Fibroblast of skin of scalp (primary cell): ENCODE measurements at places on chromosomes 7 and 10.

- DNase-seq = no peak
These were observed 240.8 kb upstream of the POM121L12 start for GRCh38 chr7:52794621-52795020.

DNA sequence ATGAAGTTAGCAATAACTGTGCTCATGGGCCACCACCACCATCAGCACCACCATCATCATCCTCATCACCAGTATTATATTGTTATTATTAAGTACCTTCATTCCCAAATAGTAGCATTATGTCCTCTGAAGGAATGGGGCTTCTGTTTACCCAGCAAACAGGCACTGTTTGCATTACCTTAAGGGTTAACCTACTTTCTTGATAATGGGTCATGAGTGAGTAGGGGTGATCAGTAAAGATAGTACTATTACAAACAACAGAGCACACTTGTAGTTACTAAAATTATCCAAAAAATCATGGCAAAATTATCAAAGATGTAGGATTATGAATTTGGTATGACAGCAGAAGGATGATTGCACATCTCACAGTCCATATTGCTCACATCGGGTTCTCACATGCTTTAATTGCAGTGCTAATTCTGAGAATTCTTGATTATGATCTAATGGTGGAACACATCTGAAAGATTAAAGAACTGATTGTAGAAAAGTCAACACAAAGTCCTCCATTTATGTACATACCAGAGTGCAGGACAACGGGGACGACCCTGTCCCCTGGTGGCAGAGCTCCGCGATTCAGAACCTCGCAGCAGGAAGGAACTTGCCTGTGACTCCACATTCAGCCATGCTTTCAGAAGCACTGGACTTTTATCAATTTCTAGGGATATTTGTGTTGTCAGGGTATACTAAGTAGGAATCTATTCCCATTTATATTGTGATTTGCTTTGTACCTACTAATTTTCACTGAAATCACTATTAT lies 31.0 kb downstream of the PDE1C start:
- DNase-seq = no peak

- no peak for DNase-seq
These were observed 49.1 kb upstream of the GLCCI1 start for GRCh38 chr7:7919449-7919945.

GRCh38 chr10:72355214-72355555 lies 466 bp upstream of the DNAJB12 start:
- no peak for DNase-seq

DNA sequence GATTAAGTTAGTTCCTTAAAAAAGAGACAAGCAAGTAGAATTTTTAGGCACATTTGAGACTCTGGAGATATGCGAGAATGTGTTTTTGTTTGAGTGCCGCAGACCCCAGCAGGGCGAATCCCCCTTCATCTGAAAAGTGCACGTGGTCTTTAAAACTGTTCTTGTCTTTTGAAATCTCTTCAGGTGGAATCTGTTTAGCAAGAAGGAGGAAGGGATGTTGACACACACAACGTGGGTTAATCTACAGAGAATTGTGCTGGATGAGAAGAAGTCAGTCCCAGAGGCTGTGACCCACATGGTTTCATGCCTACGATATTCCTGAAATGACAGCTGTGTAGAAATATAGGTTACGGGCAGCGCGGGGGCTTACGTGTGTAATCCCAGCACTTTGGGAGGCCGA lies 27.1 kb upstream of the ZFAND2A start:
- DNase-seq = no peak

- DNase-seq = no peak
These were observed 36.4 kb downstream of the USP54 start for GRCh38 chr10:73554721-73555120.

DNA sequence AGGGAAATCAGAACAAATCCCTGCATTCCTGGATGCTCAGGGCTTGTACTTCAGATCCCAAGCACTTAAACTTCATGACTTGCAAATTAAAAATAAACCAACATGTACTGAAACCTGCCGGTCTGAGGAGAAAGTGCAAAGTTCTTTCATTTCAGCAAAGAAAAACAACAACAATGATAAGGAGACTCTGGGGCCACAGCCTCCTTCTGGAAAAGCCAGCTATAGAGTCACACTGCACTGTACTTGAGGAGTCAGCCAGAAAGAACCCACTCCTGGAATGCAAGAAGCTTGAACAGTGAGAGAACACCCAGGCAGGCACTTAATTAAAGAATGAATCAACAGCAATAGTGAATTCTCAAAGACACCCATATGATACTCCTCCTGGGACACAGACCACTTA lies 49.7 kb upstream of the TM9SF3 start:
- no peak for DNase-seq

- DNase-seq = no peak
These were observed 5.8 kb upstream of the METTL27 start for GRCh38 chr7:73847941-73848723.

DNA sequence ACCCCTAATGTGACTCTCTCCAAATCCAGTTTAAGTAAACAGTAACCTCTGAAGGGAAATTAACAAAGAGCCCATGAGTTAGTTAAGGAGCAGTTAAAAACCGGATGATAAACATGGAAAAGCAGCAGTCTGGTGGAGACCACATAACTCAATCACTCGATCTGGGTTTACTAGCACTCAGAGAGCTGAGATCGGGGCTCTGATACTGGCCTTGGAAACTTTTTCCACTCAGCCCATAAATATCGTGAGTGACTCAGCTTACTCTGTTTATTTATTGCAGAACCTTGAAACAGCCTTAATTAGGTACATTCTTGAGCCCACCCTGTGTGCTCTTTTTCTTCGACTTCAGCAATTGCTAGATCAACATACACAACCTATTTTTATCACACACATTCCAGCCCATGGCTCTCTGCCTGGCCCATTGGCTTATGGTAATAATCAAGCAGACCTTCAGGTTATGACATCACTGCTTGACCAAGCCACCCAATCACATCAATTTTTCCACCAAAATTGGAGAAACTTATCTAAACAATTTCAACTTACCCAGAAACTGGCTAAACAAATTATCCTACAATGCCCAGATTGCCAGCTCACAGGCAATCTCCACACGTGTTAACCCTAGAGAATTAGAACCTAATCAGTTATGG lies 82.2 kb upstream of the GPR22 start:
- peak; percentile 75 for DNase-seq

DNA sequence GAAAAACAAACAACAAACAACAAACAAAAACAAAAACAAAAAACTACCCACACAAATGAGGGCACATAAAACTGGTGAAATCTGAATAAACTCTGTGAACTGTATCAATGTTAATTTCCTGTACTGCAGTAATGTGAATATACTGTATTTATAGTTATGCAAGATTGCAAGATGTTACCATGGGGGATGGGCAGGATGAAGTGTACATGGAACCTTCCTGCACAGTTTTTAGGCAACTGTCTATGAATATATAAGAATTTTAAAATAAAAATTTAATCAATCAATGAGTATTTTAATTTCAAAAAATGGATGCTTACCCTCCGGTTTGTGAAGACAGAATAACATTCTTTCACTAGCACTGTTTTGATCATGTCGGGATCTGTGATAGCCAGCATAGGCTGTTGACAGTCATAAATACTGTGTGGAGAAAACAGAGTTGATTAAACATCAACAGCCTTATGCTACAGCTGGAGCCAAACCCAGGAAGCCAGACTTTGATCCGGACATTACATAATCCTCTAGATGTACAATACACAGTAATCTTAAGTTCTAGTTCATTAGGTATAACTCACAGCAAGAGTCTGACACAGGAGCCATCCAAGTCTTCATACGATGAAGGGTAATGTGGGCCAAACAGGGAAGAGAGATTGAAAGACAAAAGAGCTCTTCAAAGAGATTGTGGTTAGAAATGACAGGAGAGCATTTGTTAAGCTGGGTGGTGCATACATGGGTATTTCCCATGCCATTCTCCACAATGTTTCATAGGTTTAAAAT lies 14.8 kb downstream of the CYP3A7 start:
- DNase-seq = no peak

DNA sequence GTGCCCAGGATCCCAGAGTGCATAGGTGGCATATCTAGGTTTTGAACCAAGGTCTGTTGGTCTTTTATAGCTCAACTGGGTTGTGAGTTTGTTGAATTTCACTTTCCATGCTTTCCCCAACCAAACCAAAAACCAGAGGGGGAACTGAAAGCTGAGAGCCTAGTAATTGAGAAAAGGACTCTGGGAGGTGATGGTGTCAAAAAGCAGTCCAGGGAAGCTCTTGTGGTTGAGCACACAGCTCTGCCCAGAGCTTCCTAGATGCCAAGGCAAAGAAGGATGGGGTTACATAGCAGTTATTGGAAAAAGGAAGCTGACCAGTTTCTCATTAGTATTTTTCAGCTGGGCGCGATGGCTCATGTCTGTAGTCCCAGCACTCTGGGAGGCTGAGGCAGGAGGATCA lies 9.9 kb downstream of the POR start:
- DNase-seq = no peak

- DNase-seq = peak; percentile 72
These were observed 166.2 kb upstream of the INHBA start for GRCh38 chr7:41869091-41869490.

GRCh38 chr10:105534086-105534485 lies 893.0 kb downstream of the SORCS3 start:
- no peak for DNase-seq

DNA sequence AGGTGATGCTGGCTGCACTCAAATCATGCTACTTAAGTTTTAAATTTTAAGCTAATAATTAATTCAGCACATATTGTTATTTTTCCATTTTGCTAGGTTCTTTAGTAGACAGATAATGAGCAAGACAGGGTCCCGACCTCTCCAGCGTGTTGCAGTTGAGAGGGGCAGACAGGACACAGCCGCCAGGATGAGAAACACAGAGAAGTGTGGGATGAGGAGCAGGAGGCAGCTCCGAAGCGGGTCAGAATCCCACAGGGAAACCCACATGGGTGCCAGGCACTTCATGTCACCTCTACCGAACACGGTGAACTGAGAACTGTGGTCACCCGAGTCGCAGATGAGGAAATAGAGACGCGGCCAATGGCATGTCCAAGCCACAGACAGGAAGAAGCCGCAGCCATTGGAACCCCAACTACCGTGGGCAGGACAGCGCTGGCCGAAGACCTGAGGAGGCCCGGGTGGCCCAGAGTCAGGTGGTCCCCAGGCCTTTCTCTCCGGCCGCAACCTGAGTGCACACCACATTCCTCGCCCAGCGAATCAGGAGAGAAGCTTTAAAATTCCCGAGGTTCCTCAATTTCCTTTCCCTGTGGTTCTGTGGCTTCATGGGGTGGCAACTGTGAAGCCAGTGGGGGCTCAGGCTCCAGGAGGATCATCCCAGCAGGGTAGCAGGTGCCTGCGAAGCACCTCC lies 213.0 kb downstream of the DNAJB6 start:
- DNase-seq = no peak

DNA sequence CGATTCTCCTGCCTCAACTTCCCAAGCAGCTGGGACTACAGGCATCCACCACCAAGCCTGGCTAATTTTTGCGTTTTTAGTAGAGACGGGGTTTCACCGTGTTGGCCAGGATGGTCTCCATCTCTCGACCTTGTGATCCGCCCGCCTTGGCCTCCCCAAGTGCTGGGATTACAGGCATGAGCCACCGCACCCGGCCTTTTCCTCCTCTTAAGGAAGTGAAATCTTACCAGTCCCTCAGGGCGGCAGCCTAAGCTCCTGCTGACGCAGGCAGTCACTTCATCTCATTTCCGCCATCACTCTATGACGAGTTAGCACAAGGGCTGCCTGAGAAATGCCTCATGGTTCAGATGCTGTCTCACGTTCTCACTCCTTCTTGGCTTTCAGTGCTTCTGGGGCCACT lies 246.0 kb upstream of the SHH start:
- DNase-seq = no peak

DNA sequence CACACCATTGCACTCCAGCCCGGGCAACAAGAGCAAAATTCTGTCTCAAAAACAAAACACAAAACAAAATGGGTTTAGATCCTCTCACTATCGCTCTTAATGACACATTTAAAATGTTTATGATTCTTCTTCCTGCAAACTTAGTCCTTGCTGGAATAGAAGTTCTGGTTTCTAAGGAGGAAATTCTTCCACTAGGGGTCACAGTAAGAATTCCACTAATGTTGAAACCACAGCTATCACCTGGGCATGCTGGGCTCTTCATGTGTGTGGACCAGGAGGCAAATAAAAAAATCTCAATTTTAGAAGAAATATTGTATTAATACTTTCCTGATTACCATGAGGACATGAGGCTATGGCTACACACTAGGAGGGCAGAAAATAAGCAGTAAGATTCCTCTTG lies 915.8 kb downstream of the TYW1 start:
- DNase-seq = no peak
